ENCODE measurements at places on chromosomes 2 and 18. TPM values are rescaled to one million over a fixed set of nuclear protein-coding genes. Genes with fewer than 3 reads are reported as not detected.

BOK gene
- 13.3 TPM for total RNA-seq

GAL3ST2 gene
- not detected for total RNA-seq

- peaks cover under 1% of the 10 kb centered on the region for H3K4me1 ChIP-seq
- no peaks in the 10 kb centered on the region for H3K27me3 ChIP-seq
- no peak overlapping the region for H3K4me3 ChIP-seq
Observed at GRCh38 chr2:118095610-118096009, 7.3 kb downstream of the INSIG2 start.

DNA sequence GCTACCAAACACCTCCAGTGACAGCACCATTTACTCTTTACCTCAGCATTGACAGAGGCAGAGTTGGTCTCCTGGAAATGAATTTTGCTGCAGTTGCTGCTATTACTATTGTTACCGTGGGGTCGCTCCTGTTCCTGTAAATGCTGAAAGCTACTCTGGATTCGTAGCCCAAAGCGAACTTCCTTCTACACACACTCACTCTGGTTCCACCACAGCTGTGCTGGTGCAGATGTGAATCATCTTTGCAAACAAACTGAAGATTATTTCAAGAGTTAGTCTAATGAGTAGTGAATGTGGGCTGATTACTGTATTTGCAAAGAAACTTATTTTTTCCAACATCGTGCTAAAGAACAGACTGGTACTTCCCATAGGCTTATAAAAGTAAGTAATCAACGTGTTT lies 304.0 kb downstream of the LPIN1 start:
- H3K4me3 ChIP-seq, result no peak overlapping the region
- H3K36me3 ChIP-seq, result no peaks in the 10 kb centered on the region
- H3K27ac ChIP-seq, result peak overlapping the region; percentile 64
- no peaks in the 10 kb centered on the region for H3K27me3 ChIP-seq
- peaks cover 5% of the 10 kb centered on the region for H3K4me1 ChIP-seq

DNA sequence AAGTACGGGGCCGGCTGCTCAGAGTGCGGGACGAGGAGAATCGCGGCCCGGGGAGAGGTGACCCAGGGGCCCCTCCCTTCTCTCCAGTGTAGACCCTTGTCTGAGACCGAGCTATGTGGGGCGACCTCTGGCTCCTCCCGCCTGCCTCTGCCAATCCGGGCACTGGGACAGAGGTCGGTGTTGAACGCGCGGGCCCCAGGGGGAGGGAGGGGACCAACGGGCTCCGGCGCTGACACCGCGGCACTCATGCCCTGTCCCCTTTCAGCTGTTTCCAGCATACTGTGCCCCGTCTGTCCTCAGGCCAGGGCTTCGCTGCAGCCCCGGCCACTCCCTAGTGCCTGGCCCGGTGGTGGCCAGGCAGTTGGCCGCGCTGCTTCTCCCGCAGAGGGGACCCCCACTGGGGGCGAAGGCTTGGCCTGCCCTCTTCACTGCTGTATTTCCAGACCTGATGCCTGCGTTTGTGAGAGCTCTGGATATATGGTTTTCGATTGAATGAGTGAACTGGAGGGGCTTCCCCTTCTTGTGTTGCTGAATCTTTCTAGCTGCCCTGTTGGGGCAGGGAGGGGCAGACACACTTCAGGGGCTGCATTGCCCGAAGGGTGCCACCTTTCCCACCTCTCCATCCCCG lies 809 bp downstream of the DBI start:
- H3K4me1 ChIP-seq, result peaks cover 8% of the 10 kb centered on the region
- H3K27me3 ChIP-seq, result no peaks in the 10 kb centered on the region
- H3K27ac ChIP-seq, result peak overlapping the region; percentile 35
- H3K4me3 ChIP-seq, result peak overlapping the region; percentile 59
- peaks cover 29% of the 10 kb centered on the region for H3K36me3 ChIP-seq

- no peak for DNase-seq
- peaks cover 13% of the 10 kb centered on the region for H3K27me3 ChIP-seq
- H3K36me3 ChIP-seq, result no peaks in the 10 kb centered on the region
- no peaks in the 10 kb centered on the region for H3K4me1 ChIP-seq
Observed at GRCh38 chr18:74478880-74479279, 17.3 kb upstream of the CNDP2 start.

DNA sequence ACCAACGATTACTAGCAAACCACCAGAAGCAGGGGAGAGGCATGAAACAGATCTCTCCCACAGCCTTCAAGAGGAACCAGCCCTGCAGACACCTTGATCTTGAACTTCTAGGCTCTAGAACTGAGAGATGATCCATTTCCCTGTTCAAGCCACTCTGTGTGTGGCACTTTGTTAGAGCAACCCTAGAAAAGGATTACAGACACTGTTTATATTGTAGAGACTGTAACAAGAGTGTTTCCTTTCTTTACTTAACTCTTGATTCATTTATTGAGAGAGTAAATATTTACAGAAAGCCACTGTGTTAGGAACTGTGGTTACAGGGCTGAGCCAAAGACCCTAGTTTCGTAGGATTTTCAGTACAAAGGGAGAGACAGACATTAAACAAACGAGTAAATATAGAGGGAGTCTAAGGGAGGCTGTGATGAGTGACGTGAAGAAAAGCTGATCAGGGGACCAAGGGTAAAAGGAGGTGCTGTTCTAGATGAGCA lies 10.9 kb downstream of the CCDC68 start:
- peak overlapping the region; percentile 9 for H3K27ac ChIP-seq
- H3K36me3 ChIP-seq, result no peaks in the 10 kb centered on the region
- no peaks in the 10 kb centered on the region for H3K27me3 ChIP-seq
- peaks cover 12% of the 10 kb centered on the region for H3K4me1 ChIP-seq
- peak; percentile 43 for DNase-seq
- H3K4me3 ChIP-seq, result no peak overlapping the region
